Cerebellar nuclear complex (tissue), 1 donor: ENCODE measurements at places on chromosomes 12 and 14.

DNA sequence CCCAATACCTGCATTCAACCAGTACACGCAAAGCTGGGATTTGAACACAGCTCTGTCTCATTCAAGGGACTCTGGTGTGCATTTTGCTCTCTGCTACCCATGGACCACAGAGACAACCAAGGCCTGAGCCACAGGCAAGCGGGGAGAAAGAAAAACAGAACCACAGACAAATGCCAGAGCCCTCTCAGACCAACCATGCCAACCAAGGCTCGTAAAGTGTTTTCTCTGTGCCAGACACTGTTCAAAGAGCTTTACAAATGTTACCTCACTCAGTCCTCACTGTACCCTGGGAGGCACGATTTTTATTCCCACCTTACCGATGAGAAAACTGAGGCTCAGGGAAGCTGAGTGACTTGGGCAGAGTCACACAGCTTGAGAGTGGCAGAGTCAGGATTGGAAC, 32.4 kb upstream of the EML1 start:
- no peak for DNase-seq

GRCh38 chr12:12721176-12721751, 4.1 kb downstream of the CDKN1B start:
- no peak for DNase-seq

GRCh38 chr14:31194661-31195060, 12.9 kb downstream of the HECTD1 start:
- no peak for DNase-seq

DNA sequence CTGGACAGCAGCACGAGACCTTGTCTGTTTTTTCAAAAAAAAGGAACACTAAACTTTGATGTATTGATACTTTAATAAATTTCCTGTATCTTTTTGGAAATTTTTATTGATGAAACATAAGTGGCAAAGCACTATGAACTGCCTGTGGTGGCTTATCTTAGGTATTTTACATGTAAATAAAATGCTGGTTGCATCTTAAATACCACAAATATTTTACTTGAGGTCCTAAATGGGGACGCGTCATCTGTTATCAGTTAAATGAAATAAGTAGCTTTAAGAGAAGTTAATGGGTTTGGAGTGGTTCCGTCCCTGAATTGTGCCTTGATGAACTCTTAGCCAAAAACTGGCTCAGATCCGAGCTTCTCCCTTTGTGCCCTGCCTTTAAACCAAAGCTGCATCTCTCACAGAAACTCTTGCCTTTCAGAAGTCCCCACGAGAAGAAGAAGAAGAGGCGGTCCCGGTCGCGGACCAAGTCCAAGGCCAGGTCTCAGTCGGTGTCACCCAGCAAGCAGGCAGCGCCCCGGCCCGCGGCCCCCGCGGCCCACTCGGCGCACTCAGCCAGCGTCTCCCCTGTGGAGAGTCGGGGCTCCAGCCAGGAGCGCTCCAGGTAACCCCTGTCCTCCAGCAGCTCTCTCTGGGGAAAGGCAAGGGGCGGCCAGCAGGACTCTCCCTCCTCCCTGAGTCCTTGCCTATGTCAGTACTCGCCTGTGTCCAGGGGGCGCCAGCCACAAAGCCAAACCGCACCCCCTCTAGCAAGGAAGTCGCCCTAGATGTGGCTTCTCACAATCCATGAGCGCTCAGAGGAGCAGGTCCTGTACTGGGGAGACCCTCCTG, 31.2 kb upstream of the MMP17 start:
- DNase-seq: no peak

GRCh38 chr12:55663391-55663790, 26.7 kb downstream of the OR10P1 start:
- no peak for DNase-seq

DNA sequence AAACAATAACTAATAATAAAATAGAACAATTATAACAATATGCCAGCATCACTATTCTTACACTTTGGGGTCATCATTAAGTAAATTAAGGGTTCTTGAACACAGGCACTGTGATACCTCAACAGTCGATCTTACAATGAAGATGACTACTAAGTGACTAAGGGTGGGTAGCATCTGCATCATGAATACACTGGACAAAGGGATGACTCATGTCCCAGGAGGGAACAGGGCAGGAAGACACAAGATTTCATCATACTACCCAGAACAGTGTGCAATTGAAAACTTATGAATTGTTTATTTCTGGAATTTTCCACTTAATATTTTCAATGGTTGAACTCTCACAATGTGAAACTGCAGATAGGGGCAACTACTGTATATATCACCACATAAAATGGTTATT, 19.7 kb downstream of the TSPAN19 start:
- no peak for DNase-seq
